ENCODE measurements at places on chromosomes 4 and X. TPM values are rescaled to one million over a fixed set of nuclear protein-coding genes. Genes with fewer than 3 reads are reported as not detected.

GRCh38 chr4:133623847-133624246, 474.8 kb downstream of the PCDH10 start:
- no peak for DNase-seq

DNA sequence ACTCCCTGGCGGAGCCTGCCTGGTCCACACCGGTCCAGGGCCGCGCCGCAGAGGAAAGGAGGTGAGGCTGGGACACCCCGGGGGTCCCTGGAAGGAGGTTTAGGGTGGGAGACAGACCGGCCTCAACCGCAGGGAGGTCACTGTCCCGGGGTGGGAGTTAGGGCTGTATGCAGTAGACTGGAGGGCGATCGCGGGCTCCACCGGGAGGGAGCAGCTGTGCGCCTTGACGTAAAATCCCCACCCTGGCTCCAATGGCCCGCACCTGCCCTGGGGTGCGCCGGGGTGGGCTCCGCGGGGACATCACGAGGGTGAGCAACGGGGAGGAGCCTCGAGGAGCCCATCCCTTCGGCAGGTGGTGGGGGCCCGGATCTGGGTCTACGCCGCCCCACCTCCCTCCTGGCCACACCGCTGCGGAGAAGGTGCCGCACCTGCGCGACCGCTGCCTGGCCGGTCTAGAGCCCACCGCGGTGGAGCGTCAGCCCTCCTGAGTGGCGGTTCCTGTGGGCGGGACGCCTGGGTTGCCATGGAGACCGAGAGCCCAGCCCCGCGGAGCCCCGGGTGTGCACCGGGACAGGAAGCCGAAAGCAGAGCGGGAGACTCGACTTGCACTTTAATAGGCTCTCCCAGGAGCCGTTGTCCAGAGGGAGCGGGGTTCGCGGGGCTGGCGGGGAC, 105.1 kb downstream of the ADRA2C start:
- DNase-seq: no peak

The L1CAM gene
- polyA plus RNA-seq: 2.5 TPM

The PCDH7 gene
- 34.1 TPM for polyA plus RNA-seq

The H2BW2 gene
- 0.62 TPM for polyA plus RNA-seq

The HSFX4 gene
- 0.36 TPM for polyA plus RNA-seq
